Activated CD4-positive, alpha-beta T cell treated with anti-CD3 and anti-CD28 coated beads, Interleukin-2, amount 50 U/mL, for 24 hours (primary cell): ENCODE measurements at places on chromosomes 5 and 9.

GRCh38 chr5:114859438-114859735, 310.3 kb downstream of the TRIM36 start:
- DNase-seq: no peak

GRCh38 chr5:59575648-59576445, 317.7 kb downstream of the PDE4D start:
- DNase-seq: no peak

GRCh38 chr5:151151793-151152192, 5.8 kb downstream of the ANXA6 start:
- DNase-seq: peak; percentile 54

DNA sequence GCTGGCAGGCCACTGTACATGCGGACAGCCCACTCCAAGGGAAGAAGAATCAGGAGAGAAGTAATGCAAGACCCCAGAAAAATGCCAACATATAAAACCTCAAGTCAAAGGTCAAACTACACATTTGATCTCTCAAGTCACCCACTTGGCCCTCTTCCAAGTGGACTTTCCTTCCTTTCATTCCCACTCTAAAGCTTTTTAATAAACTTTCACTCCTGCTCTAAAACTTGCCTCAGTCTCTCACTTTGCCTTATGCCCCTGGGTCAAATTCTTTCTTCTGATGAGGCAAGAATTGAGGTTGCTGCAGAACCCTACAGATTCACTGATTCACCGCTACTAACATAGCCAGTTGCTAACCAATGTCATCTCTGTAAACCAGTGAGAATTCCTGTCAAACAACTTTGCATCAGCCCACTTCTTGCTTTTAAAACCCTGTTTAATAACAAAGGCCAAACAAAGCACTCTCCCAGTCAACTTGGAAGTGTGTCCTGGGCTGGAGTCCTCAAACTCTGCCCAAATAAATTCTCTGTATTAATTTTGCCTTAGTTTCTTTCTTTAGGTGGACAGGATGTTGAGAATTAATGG, 6.9 kb upstream of the ATP6V1G1 start:
- DNase-seq: no peak

DNA sequence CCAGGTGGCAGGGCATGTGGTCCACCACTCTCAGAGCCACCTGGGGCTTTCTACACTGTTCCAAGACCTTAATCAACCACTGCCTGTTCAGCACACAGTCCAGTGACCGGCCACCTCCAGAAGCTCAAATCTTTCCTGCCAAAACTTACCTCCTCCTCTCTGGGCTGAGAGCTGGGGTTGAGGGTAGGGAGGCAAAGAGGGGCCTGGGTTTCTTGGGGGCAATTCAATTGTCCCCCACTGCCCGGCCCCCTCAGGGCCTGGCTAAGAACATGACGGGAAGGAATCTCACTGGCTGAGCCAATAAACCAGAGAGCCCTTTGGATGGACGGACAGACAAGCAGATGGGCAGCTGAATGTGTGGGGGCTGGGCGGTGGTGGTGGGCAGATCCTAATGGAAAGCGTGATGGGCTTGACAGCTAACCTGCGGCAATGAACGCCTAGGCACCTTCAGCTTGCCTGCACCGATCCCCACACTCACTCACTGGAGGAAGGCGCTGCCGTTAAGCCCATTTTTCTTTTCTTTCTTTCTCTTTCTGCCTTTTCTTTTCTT, 5.4 kb downstream of the NR5A1 start:
- no peak for DNase-seq

GRCh38 chr5:89281766-89282553, 399.0 kb upstream of the MEF2C start:
- no peak for DNase-seq

DNA sequence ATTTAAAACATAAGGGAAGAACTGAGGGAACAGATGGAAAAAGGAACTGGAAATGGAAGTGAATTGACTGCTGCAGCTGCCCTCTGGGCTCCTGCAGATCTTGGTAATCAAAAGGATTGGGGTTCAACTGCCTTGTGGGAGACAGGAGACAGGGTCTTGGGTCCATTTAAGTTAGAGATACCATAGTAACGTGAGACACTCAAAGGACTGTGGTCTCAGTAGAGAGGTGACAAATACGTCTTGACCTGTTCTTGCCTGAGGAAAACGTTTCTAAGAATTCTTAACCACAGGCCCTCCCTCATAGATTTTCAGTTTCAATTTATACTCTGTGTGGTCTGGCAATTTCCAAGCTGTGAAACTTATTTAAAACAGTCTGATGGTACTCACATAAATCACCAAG, 100.8 kb upstream of the DHFR start:
- no peak for DNase-seq

- DNase-seq: no peak
Measured at GRCh38 chr9:97487861-97488260, 13.6 kb upstream of the TMOD1 start.

DNA sequence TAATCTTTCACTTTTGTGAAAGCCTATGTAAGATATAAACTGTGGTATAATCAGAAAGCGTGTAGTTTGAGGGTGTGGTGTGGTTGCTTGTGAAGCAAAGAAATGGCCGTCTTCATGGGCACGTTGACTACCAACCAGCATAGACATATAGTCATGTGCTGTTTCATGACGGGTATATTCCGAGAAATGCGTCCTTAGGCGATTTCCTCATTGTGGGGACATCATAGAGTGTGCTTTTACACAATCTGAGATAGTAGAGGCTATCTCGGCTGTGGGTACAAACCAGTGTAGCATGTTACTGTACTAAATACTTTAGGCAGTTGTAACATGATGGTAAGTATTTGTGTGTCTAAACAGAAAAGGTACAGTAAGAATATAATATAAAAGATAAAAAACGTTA, 79.7 kb upstream of the LRRC70 start:
- no peak for DNase-seq

DNA sequence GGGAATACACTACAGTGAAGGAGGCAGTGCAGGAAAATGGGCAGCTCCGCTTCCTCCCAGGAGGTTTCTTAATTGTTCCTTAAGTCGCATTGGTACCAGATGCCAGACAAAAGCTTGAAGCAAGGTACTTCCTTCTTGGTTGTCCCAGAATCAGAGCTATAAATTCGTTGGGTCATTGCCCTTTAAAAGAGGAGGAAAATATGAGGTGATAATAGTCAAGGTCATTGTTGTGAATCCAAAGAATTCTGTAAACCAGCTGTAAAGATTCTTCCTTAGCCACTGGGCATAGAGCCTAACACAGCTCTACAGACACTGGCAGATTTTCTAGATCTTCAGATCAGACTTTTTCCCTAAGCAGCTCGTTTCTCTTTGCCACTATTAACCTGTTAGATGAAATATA, 444.1 kb upstream of the TLE4 start:
- no peak for DNase-seq

DNA sequence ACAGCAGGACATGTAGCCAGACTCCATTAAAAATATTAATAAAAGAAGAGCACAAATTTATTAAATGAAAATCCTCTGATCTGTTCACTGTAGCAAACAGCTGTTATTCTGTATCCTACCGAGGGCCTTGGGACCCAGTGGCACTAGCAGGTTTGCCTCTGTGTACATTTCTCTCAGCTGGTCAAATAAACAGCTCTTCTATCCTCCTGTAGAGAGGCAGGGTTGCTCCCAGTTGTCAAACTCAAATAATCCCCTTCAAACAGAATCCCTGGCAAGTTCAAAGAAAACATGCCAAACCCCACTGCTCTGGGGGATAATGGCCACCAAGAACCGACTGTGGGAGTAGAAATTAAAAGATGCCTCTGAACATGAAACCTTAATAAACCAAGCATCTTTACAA, 1262.0 kb upstream of the DMAC1 start:
- DNase-seq: no peak

DNA sequence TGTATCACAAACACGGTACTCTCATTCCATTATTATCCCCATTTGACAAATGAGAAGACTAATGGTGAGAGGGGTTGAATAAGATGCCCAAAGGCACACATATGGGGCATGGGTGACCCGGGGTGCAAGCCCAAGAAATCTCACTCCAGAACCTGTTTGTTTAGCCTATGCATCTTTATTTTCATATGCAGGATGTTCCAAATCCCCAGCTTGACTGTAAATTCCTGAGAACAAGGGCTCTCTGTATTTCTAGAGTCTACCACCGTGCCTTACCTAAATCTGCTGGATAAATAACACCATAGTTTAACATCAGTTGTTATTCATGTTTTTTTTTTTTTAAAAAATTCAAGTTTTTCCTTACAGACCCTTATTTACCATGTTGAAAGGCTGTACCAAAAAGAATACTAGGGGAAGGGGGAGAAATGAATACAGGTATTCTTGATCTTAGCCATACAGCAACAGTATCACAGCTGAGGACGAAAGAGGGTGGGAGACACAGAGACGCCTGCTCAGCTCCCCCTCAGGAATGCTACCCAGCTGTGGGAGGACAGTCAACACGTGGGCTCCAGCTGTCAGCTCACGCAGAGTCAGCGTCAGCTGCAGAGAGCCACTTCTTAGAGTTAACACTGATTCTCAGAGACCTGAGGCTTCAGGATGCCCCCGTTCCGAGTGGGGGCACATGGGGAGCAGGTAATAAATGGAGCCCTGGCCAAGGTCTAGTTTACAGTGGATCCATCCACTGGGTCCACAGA, 86.6 kb downstream of the MED27 start:
- no peak for DNase-seq

GRCh38 chr5:55570570-55570969, 35.8 kb upstream of the PLPP1 start:
- DNase-seq: no peak

GRCh38 chr5:9339206-9339818, 206.6 kb downstream of the SEMA5A start:
- no peak for DNase-seq

GRCh38 chr5:136675769-136676168, 310.4 kb upstream of the TRPC7 start:
- DNase-seq: no peak

GRCh38 chr5:62974623-62975022, 396.0 kb downstream of the LRRC70 start:
- DNase-seq: no peak

GRCh38 chr9:22175972-22176545, 167.0 kb upstream of the CDKN2B start:
- no peak for DNase-seq

DNA sequence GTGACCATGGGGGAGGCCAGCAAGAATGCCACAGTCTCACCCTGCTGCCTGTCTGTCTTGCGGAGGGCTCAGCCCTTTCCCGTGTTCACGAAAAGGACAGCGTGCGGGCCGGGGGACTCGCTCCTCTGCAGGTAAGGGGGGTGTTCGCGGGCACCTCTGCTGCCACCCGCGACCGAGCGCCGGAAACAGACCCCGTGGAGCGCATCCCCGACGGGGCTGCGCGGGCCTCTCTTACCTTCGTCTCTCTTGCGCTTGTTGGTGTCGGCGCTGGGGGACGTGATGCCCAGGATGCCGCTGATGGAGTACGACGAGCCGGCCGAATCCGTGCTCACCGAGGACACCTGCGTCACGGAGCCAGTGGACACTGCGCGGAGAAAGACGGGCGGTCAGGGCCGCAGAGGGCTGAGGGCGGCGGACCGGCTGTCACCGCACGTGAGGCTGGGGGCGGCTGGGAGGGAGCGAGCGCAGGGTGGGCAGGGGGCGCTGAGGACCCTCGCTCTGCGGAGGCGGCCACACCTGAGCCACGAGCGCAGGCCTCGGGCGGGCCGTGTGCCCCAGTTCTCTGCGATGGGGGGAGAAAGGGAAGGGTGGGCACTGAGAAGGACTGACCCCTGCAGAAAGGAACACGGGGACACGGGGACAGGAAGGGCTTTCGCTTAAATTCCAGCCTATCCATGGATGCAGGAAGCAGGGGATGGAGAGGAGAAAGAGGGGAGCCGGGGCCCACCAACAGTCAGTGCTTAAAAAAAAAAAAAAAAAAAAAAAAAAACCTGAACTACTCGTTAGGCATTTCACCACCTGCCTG, 31.5 kb downstream of the PAX5 start:
- DNase-seq: no peak
